ENCODE measurements at places on chromosomes 3 and 15.

DNA sequence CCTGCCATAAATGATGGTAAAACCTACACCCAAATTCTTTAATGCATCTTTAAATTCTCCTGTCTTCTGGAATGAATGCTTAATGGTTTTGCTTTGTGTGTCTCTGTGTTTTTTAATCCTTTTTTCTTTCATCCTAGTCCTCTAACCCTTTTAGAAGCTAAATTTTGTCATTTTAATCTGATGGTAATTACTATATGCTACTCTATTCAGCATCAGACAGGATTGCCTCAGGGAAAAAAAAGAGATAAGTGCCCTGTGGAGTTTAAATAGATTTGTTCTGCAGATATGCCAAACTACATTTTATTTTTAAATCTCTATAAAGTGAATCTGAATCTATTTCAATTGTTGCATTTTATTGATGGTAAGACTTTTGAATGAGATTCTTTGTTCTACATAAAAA, 966.8 kb downstream of the NSUN3 start:
- DNase-seq, result no peak

- DNase-seq, result no peak
Observed at GRCh38 chr3:124217542-124217941, 225.6 kb upstream of the ROPN1 start.

GRCh38 chr3:52030714-52031310, 25.6 kb downstream of the DUSP7 start:
- DNase-seq, result no peak

GRCh38 chr3:147389717-147390116, 16.6 kb downstream of the ZIC4 start:
- DNase-seq, result no peak

- no peak for DNase-seq
Observed at GRCh38 chr3:77326586-77326985, 286.7 kb downstream of the ROBO2 start.
